Glomerular endothelial cell (primary cell): ENCODE measurements at places on chromosomes 2 and 18. TPM values are rescaled to one million over a fixed set of nuclear protein-coding genes. Genes with fewer than 3 reads are reported as not detected.

The CERS6 gene
- total RNA-seq = 11.3 and 13.5 TPM in 2 replicates

The DPP10 gene
- not detected in 2 replicates for total RNA-seq

The GNAL gene
- total RNA-seq = 0.41 and 1.8 TPM in 2 replicates

The SOX11 gene
- total RNA-seq = 12.1 and 12.7 TPM in 2 replicates

The PLGLB1 gene
- total RNA-seq = 1.3 and 3.8 TPM in 2 replicates

The DOCK10 gene
- total RNA-seq = 15.1 and 25.5 TPM in 2 replicates

The CCDC141 gene
- total RNA-seq = 0.06 TPM in 1 of 2 replicates, not detected in the other

The RTP5 gene
- not detected in 2 replicates for total RNA-seq

The KLHL41 gene
- total RNA-seq = 0.18 and 0.87 TPM in 2 replicates

The TUBA3E gene
- not detected in 2 replicates for total RNA-seq

The CRYBA2 gene
- total RNA-seq = not detected in 2 replicates

The CACNB4 gene
- total RNA-seq = 0.10 and 0.82 TPM in 2 replicates

The GLI2 gene
- total RNA-seq = 1.7 and 3.7 TPM in 2 replicates

The KIAA2012 gene
- total RNA-seq = not detected in 2 replicates

The ACTR2 gene
- total RNA-seq = 161 and 190 TPM in 2 replicates

The ASPRV1 gene
- total RNA-seq = 0.64 and 0.82 TPM in 2 replicates

The C18orf54 gene
- total RNA-seq = 5.7 and 6.1 TPM in 2 replicates

- DNase-seq = no peak
Measured at GRCh38 chr2:159982270-159982669, 80.1 kb downstream of the PLA2R1 start.

- no peak for DNase-seq
Measured at GRCh38 chr2:208077276-208077675, 47.0 kb downstream of the CRYGD start.

GRCh38 chr2:143685421-143686078 is 556.3 kb downstream of the ARHGAP15 start:
- DNase-seq = no peak

- no peak for DNase-seq
Measured at GRCh38 chr2:177320596-177320995, 56.1 kb upstream of the NFE2L2 start.

GRCh38 chr2:239193401-239193811 is 207.4 kb downstream of the HDAC4 start:
- DNase-seq = no peak

GRCh38 chr2:212940816-212941215 is 210.6 kb downstream of the IKZF2 start:
- DNase-seq = no peak

DNA sequence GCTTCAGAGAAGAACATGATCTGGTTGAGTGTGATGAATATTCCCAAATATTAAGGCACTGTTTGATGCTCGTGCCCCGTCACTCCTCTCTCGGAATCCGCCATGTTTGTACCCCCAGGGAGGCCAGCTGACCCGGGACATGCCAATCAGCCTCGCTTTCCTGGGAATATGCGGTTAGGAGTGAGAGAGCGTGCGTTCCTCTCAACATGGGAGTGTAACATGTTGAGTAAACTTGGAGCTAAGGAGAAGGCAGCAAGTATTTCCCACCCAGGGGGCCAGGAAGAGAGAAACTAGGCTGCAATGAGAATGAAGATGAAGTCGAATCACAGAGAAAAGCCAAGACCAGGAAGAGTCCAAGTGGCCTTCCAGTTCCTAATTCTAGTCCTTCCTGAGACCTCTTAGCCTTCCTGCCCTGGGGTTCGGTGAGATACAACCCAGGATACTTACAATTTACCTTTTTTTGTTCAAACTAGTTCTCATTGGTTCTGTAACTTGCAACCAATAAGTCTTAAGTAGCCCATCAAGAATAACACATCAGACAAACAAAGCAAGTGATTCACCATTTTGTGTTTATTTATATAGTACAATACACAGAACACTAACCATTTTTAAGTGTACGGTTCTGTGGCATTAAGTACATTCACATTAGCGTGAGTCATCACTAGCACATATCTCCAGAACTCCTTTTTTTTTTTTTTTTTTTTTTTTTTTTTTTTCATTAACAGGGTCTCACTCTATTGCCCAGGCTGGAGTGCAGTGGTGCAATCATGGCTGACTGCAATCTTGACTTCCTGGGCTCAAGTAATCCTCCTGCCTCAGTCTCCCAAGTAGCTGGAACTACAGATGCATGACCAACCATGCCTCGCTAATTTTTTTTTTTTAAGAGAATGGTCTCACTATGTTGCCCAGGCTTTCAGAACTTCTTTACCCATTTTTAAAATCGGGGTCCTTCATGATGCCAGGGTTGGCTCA is 36.4 kb upstream of the SLC1A4 start:
- DNase-seq = no peak

DNA sequence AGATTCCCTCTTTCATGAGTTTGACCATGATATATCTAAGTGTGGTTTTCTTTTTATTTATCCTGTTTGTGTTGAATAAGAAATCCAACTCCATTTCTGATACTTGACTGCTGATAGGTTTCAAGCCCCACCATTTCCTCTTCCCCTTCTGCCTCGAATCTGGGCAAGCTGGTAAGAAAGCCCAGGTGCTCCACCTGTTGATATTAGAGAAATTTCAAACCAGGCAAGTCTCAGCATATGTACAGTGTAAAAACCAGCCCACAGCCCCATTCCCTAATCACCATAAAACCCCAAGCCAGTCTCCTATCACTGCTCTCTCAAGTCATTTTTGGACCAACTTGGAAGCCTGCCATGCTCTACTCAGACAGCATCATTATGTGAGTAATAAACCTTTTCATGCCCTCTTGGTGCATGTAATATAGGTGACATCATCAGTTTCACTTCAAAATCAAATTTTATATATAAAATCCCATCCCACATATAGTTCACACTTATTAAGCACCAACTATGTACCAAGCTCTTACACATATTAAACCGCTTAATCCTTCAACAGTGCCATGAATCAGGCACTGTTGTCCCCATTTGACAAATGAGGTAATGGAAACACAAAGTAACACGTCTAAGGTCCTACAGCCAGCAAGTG is 46.6 kb downstream of the SMAD2 start:
- no peak for DNase-seq

- no peak for DNase-seq
Measured at GRCh38 chr2:37282746-37283145, 41.9 kb downstream of the PRKD3 start.

DNA sequence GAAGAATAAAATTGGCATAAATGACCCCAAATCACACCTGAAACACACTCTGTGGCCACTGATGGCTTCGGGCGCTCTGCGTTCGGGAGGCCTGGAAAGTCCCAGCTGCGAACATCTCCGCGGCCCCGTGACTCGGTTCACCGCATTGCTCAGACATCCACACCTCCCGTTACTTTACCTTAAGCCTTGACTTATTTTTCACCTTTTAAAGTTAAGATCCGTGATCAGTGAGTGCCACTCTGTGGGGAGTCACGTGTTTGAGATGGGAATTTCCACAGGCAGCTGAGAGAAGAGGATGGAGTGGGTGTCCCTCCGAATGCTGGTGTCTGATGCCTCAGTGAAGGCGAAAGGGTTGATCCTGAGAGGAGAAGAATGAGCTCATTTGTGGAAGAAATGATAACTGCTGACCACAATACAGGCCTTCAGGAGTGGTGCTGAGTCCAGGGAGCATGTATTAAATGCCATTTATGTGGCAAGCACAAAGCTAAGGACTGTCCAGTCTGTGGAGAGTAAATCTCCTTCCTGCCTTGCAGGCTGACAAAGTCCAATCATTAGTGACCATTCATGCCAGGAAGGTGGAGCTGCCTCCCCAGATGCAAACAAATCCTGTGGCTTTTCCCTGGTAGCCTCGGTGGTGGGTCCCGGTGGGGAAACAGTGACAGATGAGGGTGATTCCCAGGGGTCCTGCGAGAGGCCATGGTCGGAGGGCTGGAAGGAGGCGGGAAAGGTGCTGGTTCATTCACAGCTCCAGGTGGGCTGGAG is 168.8 kb downstream of the RTP5 start:
- DNase-seq = no peak

GRCh38 chr2:134504586-134505336 is 214.0 kb downstream of the TMEM163 start:
- no peak for DNase-seq

DNA sequence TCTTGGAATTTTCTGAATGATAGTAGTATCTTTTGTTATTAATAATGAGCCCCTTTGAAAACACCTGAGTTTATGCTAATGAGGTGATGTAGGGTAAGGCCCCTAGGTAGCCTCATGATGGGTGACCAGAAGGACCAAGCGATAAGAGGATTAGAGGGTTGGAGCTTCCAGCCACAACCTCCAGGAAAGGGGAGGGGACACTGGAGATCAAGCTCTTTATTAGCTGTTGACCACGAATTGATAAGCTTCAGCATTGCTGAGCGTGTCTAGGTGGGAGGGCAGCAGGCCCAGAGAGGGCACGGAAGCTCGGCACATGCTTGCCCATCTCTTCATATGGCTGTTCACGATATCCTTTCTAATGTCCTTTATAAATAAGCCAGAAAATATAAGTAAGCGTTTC is 39.0 kb downstream of the KIAA2012 start:
- DNase-seq = no peak

GRCh38 chr2:137367361-137367760 is 596.9 kb upstream of the HNMT start:
- no peak for DNase-seq

DNA sequence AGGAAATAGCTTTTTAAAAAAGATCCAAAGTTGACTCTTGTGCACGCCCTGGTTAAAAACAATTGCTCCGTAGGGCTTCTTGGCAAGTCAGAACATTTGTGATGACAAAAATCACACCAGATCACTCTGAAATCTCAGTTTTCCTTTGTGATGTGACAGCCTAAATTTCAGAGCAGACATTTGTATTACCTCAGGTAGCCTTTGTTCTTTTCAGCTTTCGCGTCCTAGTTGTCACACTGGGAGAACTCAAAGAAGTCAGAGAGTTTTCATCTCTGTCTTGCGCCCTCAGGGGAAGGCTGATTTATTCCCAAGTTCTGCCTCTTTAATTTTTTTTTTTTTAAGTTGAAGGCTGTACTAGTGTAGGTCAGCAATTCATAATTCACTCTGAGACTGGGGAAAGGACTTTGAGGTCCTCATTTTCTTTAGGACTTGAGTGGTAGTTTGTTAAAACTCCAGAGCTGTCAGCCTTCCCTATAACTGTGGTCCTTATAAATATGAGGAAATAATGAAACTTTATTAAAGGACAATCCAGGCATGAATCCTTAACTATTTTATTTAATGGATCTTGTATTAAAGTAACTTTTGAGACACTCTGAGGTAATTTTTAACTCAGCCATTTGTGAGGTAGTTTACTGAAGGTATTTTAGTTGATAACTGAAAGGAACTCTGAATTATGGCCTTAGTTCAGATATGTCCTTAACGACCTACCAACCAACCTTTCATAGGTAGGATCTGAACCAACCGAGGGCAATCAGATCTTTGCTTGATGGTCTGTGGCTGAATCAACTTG is 525.1 kb upstream of the FAM98A start:
- no peak for DNase-seq

DNA sequence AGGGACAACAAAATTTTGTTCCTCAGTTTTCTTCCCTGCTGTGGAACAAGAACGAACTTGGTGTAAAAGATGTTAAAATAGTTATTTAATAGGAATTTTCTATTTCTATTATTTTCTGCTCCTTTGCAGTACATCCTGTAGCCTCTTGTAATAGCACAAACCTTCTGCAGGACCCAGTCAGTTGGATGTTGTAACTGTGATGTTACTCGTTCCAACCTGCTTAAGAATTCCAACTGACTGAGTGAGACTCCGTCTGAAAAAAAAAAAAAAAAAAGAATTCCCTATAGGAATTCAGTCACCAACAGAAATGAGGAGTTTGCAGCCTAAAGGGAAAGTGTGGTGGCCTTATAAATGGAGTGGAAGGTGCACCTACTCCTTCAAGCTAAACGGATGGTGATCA is 46.4 kb upstream of the CDH20 start:
- no peak for DNase-seq

GRCh38 chr2:31920962-31921361 is 89.8 kb downstream of the MEMO1 start:
- DNase-seq = no peak

GRCh38 chr2:209381091-209381490 is 42.8 kb upstream of the MAP2 start:
- DNase-seq = no peak

GRCh38 chr2:112622528-112622849 is 23.2 kb upstream of the SLC20A1 start:
- no peak for DNase-seq

- no peak for DNase-seq
Measured at GRCh38 chr18:8080092-8080491, 513.0 kb downstream of the PTPRM start.

DNA sequence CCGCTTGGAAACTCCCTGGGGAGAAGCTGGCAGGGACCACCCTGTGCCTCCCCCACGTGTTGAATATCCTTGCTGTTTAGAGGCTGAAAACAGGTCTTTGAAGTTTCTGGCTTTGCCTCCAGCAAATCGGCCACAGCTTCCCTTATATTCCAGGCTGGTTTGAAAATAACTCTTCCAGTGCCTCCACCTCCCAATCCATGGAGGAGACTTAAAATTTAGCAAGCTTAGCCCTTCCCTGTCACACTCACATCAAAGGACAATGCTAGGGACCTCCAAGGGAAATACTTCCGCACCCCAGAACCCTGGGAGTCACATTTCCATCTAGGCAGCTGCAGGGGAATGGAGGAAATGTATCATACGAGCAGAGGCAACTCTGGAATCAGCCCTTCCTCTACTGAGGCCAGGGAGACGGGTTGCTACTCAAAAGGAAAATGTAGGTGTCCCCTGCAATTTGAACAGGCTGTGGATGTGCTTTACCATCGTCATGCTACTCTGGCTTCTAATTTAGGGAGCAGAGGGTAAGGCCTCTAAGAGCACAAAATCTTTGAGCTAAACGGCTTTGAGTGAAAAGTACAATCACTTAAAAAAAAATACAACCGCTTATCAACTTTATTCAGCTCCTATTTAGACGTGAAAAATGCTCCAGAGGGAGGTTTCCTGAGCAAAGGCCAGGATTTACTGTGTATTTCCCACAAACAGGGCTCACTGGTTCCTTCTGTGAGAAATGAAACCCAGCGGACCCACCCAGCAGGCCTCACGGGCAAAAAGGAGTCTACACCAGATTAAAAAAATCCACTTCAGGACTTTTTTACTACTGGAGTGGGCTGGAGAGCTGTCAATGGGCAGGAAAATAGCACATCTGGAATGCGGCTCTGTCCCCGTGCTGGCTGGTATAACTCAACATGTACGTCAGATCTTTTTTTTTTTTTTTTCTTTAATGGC is 49.4 kb upstream of the PKDCC start:
- no peak for DNase-seq

DNA sequence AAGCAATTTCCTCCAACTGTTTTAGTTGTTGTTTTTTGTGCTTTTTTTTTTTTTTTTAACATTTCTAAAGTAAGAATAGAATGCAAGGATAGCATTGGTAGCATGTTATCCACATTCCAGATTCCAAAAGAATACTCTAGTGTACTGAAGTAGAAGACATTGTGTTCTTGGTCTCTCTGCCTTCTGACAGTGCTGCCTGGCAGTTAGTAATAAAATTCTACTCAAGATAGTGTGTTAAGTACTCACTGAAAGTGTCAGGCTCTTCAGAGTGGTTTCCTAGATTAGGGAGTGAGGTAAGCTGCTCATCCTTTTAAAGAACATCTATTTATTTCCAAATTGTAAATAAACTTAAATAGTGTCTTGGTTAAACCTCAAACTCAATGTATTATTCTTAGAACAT is 253.7 kb downstream of the HNMT start:
- no peak for DNase-seq

GRCh38 chr2:162091325-162092007 is 17.5 kb upstream of the DPP4 start:
- no peak for DNase-seq

- DNase-seq = no peak
Measured at GRCh38 chr2:26560892-26561291, 80.3 kb downstream of the CIB4 start.

- DNase-seq = no peak
Measured at GRCh38 chr2:149616681-149617456, 29.3 kb upstream of the MMADHC start.
